H7 (cell line): ENCODE measurements at places on chromosomes 16 and 17.

- DNase-seq, result peak; percentile 58
Measured at GRCh38 chr17:8341456-8341855, 1.8 kb downstream of the ODF4 start.

DNA sequence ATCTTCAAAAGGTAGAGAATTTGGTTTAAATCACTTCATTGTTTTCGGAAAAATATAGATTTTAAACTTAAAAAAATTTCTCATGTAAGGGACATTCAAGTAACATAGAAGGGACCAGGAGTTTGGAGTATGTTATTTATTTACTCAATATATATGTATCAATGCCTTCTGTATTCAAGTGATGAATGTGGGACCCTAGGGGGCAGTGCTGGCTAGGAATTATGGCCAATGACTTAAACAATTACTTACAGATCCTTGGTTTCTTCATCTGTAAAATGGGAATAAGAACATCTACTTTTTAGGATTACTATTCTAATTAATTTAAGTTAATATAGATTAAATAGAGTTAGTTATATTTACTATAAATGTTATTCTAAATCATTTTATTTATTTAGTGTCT, 886.3 kb upstream of the RBFOX1 start:
- DNase-seq, result no peak

- DNase-seq, result peak; percentile 83
Measured at GRCh38 chr17:43368740-43369506, 29.9 kb upstream of the ARL4D start.

- DNase-seq, result no peak
Measured at GRCh38 chr16:13269905-13270528, 368.6 kb downstream of the SHISA9 start.

GRCh38 chr16:29743827-29744531, 1.8 kb downstream of the C16orf54 start:
- peak; percentile 62 for DNase-seq

GRCh38 chr16:68422396-68422960, 25.8 kb downstream of the SMPD3 start:
- no peak for DNase-seq

- DNase-seq, result no peak
Measured at GRCh38 chr17:40912486-40913210, 24.8 kb downstream of the KRT23 start.

GRCh38 chr16:14514967-14515366, 115.1 kb downstream of the PARN start:
- no peak for DNase-seq

- DNase-seq, result no peak
Measured at GRCh38 chr17:78381601-78382232, 3.3 kb downstream of the PGS1 start.

DNA sequence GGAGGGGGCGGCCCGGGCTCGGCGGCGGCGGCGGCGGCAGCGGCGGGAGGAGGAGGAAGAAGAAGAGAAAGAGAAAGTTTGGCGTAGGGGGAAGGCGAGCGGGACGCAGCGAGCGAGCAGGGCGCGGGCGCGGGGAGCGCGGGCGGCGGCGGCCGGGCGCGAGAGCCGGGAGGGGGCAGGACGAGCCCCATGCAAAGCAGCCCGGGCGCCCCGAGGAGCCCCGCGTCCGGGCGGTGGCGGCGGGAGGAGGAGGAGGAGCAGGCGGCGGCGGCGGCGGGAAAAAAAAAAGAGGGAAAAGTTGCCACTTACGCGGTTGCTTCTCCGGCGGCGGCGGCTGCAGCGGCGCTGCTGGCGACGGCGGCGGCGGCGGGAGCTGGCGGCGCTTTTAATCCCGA, 10.3 kb upstream of the ZFHX3 start:
- DNase-seq, result peak; percentile 82

- no peak for DNase-seq
Measured at GRCh38 chr17:62693616-62694409, 66.3 kb downstream of the MRC2 start.

- DNase-seq, result peak; percentile 91
Measured at GRCh38 chr16:22813948-22814710, at the start of gene HS3ST2. Gene HS3ST2, plus strand, starts transcription at chr16:22814162. Its CDS starts 449 bp downstream, at chr16:22814611.

DNA sequence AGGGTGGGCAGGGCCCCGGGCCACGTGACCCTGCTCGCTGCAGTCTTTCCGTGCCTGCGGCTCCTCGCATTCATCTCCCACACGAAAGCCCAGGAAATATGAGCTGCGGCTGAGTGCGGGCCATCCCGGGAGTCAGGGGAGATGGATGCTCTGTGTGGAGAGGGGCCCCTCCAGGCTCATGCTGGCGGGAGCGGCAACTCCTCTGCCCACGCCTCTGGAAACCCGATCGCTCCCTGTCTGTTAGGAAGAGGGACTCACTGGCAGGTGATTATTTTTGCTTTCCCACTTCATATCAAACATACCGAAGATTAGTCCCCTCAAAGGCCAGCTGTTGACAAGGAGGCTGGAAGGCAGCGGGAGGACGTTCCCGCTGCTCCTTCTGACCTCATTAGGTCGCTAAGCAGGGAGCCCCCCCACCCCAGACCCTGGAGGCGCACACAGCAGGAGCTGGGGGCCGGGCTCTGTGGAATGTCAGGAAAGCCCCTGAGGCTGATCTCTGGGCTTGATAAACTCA, 228.5 kb downstream of the FOXL1 start:
- DNase-seq, result peak; percentile 77
